Stimulated activated CD4-positive, alpha-beta T cell treated with anti-CD3 and anti-CD28 coated beads, Interleukin-15, amount 100 ng/mL, for 1 hour (primary cell): ENCODE measurements at places on chromosomes 11 and 22.
A peak's percentile ranks its signal among the peaks of the same experiment; 100 is the strongest.

DNA sequence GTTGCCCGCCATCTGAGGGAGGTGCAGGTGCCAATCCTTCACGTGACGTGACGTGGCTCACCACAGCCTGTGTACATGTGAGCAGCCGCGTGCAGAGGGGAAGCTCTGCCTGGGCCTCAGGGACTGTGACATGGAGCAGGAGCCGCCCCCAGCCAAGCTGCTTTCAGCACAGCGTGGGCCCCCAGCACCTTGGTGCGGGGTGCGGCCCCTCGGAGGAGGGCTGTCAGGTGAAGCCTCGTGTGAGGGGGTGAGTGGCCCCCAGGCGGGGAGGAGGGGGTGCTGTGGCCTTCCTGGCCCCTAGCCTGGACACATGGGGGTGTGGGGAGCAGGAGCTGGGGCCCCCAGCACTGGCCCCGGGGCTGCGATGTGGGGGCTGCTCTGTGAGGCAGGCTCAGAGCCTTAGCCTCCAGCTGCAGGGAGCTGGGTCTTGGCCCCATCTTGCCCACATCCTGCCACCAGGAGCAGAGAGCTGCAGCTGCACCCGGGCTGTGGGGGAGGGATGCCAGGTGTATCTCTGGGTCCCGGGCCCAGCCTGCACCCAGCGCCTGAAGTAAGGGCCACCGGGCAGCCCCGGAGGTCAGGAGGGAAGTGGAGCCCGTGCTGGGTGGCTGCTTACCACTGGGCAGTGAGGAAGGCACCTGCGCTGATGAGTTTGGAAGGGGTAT is at the start of gene ADORA2A:
Gene ADORA2A (plus strand): TSS at position 100 of the 665 bp plus-strand sequence. CDS start 5,806 bp downstream, outside the sequence.
- peak; percentile 64 for DNase-seq

GRCh38 chr11:116791002-116791812 is 472 bp downstream of the APOA5 start:
- DNase-seq = peak; percentile 50

DNA sequence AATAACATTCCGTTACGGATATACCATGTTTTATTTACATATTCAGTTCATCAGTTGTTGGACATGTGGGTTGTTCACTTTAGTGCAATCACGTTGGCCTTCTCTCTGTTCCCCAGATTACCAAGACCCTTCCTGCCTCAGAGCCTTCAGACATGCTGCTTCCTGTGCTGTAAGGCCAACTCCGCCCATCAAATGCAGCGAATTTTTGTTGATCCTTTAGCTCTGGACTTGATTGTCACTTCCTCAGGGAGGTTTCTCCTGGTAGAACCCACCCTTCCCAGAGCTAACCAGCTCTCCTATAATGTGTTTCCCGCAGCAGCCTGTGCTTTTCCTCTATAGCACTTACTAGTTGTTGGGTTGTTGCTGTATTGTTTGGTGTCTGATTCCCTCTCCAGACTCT is 39.4 kb downstream of the SWAP70 start:
- DNase-seq = no peak

DNA sequence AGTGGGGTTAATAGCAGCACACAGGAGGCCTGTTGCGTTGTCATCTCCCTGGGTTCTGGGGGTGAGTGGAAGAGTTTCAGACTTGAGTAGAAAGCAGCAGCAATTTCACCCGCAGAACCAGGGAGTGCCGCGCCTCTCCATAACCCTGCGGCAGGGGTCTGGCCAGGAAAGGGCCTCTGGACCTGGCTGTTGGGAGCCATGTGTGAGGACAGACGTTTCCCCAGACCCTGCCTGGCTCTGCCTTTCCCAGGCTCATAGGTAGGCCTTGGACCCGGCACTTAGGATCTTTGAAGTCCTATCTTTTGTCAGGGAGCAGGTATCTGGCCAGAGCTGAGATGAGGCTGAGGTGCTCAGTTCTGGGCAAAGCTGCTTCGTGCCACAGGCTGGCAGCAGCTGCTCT is 106.6 kb upstream of the PARVA start:
- DNase-seq = no peak

GRCh38 chr11:35014346-35014745 is 97.9 kb downstream of the PDHX start:
- DNase-seq = no peak

DNA sequence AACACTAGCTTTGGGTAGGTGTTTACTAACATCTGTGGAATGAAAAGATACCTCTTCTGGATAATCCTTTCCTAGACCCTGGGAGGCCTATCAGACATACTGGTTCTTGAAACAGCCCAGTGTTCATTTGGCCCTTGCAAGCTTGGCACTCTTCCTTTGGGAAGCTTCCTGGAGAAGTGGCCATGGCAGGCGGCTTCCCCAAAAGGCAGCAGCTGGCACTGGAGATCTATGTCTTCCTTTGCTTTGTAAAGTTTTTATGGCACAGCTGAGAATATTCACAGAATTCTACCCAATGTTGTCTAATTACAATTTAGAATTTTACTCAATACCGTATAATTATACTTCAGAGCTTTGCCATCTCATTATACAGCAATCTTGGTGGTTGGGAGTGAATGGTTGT is 199.2 kb upstream of the C11orf87 start:
- no peak for DNase-seq

DNA sequence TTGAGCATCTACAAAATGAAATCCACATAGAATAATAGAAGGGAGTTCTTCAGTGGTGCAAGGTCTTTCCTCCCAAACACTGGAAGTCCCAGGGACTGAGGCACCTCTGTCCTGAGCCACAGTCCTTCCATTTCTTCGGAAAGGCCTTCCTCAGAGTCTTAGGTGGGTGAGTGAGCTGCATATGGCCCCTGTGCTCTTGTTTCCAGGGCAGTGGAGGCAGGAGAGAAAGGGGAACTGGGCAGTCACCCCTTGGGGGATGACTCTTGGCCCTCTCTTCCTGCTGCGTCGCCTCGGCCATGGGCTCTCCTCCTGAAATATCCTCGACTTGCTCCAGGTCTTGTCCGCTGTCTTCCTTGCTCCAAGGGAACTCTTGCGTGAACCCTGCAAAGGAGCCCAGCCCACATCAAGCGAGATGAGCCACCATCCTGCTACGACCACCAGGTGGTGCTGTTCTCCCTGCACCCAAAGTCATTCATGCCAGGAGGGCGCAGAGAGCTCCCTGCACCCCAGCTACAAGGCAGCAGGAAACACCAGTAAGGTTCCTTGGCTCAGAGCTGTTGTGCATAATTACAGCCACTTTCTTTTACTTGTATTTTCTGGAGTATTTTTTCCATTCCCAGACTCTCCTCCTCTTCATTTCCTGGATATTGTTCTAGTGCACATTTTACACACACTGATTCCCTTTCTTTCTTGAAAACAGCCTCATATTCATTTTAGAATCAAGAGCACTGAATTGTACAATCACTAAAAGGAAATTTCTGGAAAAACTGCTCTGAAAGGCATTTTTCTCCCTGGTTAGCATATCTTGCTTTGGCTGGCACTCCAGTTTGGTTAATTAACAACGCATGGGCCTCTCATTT is 397.8 kb downstream of the OPCML start:
- DNase-seq = no peak
